RKO (cell line): ENCODE measurements at places on chromosomes 2 and 18.

GRCh38 chr2:18456026-18456425, 104.4 kb downstream of the RDH14 start:
- no peak for DNase-seq

DNA sequence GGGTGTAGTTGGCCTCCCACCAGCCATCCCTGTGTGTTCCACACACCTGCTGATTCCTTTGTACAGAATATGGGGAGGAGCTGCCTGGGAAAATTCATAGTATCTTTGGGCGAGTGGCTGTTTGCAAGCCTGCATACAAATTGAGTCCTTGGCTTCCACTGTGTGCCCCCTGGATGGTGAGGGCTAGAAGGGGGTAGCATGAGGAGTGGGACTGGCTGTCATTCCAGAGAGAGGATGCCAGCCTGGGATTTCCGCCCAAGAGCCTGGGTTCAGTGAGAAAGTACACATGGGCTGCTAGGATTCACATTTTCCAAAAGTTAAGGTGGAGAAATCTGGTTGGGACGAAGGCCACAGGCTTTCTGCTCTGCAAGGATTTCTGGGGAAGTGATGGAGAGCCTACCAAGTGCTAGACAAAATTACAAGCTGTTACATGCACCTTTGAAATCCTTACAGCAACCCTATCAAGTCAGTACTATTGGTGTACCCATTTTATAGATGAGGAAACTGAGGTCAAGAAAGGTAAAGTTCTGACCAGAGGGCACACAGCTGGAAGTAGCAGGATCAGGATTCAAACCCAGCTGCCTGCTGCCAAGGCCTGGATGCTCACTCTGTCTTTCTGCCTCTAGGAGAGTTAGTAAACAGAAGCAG, 606 bp upstream of the TOGARAM2 start:
- DNase-seq = no peak

DNA sequence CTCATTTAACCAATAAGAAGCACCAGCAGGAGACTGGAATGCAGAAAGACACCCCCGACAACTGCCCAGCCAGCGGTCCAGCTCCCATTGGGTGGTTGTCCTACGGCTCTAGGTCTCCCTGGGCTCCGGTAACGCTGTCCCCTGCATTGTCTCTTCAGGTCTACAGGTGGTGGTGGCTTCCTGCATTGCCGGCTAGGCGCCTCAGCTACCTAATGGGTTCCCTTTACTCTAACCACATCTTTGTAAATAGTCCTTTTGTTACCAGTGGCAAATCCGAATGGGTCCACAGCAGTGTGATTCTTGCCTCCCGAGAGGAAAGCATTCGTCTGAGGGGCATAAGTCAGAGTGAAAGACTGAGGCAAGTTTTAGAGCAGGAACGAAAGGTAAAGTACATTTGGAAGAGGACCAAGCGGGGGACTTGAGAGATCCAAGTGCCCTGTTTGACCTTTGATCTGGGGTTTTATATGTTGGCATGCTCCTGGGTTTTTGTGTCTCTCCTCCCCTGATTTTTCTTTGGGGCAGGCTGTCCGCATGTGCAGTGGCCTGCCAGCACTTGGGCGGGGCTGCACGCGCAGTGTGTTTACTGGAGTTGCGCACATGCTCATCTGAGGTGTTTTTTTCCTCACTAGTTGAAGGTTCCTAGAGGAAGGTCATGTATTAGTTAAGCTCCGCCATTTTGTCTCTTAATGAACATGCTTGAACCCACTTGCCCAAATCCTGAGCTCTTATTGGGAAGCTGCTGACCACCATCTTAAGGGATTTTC, 11.0 kb downstream of the FABP1 start:
- no peak for DNase-seq

GRCh38 chr2:20614201-20615067, 36.5 kb downstream of the HS1BP3 start:
- no peak for DNase-seq

DNA sequence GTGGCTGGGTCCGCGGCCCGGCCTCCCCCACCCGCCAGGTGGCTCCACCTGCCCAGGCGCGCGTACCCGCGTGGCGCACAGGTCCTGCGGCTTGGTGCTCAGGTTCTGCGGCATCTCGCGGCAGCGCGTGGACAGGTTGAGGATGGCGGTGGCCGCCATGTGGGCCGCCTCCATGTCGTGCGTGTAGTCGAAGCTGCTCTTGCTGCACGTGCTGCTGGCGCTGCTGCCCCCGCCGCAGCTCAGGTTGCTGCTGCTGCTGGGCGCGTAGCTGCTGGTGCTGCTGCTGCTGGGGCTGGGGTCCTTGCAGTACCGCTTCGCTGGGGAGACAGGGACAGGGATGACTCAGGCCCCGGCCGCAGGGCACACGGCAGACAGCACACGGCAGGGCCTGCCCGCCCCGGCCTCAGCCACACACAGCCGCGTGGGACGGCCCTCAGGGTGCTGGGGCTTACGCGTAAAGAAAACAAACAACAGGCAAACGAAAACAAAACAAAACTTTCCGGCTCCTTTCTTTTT, 147.7 kb upstream of the PXDN start:
- no peak for DNase-seq

DNA sequence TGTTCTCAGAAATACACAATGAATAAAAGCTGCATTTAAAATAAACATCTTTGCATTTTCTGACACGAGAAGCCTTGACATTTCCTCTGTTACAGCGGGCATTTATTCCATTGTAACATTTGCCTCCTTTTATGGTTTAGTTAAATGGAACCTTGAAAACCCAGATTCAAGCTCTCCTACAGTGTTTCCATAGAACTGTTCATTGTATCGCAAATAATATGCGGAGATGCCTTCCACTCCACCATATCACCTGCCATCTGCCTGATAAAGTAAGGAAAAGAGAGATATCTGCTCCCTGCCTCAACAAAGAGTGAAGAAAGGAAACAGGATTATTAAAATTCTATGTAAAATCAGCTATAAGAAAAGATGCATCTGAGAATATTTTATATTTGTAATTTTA, 69.8 kb downstream of the CDH19 start:
- no peak for DNase-seq

DNA sequence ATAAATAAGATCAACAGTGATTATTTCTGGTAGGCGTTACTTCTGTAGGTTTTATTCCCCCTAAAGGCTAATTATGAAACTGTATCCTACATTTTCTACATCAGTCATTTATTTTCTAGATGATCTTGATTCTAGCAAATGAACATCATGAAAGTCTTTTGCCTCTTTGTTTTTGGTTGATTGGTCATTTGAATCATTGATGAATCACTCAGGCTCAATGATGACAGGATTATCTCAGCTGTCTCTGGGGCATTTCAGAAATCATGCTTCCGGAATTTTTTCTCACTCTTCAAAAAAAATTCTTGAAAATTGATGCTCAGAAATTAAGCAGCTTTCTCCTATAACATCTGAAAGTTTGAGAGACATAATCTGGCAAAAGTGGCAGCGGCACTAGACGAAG, 298.9 kb upstream of the TCF4 start:
- DNase-seq = no peak

GRCh38 chr2:166792808-166793207, 95.5 kb upstream of the XIRP2 start:
- DNase-seq = no peak

DNA sequence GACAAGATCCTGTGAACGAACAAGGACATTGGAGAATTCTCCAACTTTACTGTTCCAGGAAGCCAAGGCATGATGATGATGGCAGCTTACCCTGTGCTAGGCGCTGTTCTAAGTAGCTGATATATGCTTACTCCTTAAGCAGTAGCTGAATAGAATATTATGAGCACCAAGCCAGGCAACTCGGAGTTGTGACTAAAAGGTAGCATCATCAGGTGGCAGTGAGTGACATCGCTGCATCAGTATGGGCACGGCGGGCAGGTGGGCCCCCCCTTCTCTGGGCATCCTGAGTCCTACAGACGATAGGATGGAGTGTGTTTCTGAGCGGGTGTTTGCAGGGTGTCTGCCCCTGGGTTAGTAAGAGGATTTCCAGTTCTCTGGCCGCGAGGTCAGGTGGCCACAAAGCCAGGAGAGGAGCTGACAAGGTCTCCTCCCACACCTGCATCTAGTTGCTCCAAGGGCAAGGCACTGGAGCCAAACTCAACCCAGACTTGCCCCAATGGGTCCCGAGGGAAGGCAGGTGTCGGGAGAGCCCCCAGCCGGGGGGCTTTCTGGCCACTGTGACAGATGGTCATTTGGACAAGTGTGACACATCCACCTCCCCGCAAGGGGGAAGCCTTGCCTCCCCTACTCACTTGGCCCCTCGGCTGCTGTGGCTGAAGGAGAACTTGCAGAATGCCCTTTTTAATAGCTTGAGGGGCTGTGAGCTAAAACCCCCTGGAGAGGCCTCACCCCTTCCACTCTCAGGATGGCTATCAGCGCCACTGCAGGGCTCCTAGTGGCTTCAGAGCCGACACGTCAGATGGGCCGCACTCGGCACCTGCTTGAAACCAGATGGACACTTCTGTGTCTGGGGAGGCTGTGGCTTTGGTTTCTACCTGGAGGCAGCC, 55.5 kb downstream of the CRACDL start:
- no peak for DNase-seq

- DNase-seq = no peak
Observed at GRCh38 chr2:8514796-8515758, 166.8 kb upstream of the ID2 start.

DNA sequence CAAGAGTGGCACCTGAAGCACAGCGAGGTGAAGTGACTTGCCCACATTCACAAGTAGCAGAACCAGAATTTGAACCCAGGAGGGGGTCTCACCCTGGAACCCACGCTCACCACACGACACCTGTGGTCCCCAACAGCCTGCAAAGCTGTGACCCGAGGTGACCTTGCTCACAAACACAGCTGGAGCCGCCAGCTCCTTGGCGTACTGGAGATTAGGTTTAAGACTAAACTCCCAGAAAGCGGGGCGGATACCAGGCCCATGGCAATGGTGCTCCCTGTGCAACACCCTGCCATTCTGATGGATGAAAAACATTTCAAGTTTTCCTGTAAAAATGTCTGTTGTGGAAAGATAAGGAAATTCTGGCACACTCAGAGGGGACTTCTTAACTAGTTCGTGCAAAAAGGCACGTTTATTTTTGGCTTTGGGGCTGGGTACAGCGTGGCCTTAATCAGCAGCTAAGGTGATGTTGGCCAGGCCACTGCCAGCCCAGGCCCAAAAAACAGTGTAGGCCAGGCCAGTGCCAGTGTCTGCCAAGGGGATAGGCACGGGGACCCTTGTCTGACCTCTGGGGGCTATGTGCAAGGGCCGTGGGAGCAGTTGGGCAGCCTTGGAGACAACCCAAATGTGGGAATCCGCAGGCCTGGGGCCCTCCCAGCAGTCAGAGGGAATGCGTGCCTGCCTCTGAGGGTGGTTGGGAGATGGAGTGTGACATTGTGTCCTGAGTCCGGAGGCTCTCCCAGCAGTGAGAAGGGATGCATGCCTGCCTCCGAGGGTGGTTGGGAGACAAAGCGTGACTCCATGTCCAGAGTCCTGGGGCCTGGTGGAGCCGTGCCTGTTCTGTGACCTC, 185.0 kb upstream of the HS6ST1 start:
- no peak for DNase-seq

GRCh38 chr18:64094210-64094609, 54.7 kb downstream of the LINC00305 start:
- no peak for DNase-seq

DNA sequence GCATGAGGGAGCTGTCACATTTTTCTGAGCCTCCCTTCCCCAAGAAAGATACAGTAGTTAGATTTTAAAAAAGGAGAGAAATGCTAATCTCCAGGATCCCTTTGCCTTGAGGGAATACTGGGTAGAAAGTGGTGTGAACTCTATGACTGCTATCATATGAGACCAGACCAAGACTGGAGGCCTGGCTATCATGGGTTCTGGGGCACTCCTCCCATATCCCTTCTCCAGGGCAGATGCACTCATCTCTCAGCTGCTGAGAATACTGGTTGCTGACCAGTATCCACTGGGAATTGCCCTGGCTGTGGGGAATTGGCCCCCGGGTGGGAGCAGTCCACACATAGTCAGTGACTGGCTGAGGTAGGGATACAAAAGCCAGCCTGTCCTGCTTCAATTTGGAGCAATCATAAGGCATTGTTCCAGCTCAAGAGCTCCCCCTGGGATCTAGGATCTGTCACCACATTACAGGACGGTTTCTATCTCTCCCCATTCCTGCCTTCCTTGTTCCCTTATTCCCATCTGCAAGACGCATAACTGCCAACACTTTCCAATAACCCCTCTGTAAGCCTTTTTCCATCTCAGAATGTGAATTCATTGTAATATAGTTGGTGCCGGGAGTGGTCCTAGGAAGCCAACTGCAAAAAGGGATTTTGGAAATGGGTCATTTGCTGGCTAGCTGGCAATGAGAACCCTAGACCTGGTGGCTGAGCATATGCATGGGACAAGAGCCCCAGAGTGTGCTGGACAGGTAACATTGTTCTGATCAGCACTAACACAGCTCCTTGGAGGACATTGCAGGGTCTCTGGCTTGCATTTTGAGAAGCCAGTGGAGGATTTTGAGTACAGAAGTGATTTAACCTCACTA, 35.4 kb upstream of the REEP1 start:
- DNase-seq = peak; percentile 48

- no peak for DNase-seq
Observed at GRCh38 chr2:205001300-205001966, 456.2 kb downstream of the PARD3B start.

DNA sequence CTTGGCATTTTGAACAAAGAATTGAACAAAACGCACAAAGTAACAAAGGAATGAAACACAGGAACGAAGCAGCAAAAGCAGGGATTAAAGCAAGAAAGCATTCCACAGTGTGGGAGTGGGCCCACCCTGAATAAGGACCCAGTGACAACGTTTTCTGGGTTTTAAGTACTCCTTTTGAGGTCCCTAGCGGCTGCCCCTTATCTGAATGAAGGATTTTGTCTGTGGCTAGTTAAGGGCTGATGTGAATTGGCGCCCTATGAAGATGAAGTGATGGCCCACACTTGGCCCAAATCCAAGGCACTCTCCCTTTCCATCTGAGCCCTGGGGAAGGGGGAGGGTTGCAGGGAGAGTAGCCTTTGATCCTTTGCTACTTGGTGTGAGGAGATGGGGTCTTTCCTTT, 7.8 kb upstream of the CCDC141 start:
- DNase-seq = no peak
